ENCODE measurements at places on chromosomes 3 and 15.

GRCh38 chr15:48825075-48825474, 14.2 kb upstream of the CEP152 start:
- no peak for DNase-seq

DNA sequence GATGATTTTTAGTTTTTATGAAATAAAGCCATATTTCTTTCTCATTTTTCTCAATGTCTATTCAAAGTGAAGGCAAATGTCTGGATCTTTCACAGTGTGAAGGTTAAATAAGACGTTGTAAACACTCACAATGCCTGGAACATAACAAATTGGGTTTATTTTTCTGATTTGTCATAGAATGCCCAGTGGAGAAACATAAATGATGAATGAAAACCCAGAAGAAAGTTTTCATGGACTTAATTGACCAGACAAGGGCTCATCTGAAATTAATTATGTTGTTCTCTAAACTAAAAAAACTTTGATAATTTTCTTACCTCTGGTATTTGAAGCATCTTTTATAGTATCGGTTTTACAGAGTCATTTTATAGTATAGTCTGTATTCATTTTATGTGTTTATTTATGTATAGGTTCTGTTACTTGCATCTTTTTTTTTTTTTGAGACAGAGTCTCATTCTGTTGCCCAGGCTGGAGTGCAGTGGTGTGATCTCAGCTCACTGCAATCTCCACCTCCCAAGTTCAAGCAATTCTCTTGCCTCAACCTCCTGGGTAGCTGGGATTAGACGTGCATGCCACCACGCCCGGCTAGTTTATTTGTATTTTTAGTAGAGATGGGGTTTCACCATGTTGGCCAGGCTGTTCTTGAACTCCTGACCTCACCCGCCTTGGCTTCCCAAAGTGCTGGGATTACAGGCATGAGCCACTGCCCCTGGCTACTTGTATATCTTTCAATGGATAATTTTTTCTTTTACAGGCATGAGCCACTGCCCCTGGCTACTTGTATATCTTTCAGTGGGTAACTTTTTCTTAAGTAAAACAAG, 15.1 kb upstream of the BNIP2 start:
- DNase-seq = no peak

GRCh38 chr3:78670746-78671145, 1097.1 kb downstream of the ROBO1 start:
- DNase-seq = no peak

GRCh38 chr15:71333839-71334238, 218.6 kb downstream of the THSD4 start:
- no peak for DNase-seq

DNA sequence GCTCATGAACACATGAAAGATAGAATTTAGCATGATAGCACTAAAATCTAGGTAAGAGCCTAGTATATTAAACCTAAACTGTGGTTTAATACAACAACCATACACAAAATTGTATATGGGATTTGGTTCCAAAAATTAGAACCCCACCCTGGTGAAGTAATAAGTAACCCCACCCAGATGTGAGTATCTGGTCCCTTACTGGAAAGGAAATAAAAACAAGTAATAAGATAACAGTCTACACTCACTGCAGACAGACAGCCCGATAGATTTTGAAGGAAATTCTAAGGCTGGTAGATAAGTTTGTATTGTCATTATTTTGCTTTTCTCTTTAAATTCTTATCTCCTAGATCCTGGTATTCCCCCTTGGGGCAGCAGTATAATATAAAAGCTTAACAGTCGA, 184.9 kb downstream of the ZBTB20 start:
- DNase-seq = no peak

DNA sequence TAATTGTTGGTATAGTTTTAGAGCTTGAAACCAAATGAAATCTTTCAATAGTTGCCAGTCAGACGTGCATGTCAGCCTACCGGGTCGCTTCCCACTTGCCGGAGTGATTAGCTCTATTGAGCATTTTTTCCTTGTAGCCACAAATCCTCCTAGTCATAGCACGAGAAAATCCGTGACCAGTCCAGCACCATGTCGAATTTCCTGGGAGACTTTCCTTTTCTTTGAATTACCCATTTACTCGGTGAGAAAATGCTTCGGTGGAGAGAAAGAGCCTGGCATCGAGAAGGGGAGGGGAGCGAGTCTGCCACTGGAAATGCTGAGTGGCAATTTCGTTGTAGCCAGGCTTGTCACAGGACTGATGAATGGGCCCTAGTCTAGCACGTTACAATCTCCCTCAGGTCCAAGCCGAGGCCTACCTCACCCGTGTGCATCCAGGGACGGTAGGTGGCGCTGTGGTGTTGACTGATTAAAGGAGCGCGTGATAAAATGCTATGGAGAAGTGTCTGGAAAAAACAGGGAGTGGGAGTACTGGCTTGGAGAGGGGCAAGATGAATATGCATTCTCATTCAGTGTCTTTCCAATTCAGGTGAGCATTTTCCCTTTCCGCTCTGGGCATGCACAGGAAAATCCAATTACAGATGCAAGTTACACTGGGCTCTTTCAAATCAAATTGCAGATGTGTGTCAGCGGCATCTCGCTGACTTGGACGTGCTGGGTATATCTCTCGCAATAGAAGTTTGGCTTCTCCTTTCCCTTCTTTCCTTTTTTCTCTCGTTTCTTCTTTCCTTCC, 238.8 kb downstream of the EDEM1 start:
- DNase-seq = peak; percentile 58

- DNase-seq = no peak
These were observed 65.4 kb downstream of the EEFSEC start for GRCh38 chr3:128218548-128219257.

DNA sequence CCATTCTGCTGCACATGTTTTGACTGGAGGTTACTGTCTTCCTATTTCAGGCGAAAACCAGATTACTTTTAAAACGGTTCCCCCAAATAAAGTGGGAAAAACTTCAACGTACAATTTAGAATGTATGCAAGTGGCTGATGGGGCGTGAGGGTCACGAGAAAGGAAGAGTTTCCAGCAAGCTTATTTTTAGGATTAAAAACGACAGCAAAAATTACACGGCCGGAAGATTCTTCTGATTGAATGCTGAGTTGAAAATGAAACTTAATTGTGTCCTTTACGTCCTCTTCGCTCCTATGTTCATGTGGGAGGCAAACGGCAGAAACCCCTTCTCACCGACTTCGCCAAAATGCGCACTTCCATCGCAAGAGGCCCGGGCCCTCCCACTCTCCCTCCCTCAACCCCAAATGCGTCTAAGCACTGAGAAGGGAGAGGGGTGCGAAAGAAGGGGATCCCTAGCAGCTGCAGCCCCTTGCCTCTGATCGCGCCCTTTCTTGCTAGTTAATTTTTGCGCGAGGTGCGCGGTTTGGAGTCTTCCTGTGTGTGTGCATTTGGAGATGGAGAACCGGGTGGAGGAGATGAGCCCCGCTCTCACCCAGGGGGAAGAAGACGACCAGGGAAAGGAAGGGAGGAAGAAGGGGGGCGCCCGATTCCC, 656 bp downstream of the CD47 start:
- DNase-seq = peak; percentile 24

GRCh38 chr3:129007792-129008191, 6.7 kb downstream of the EFCC1 start:
- DNase-seq = no peak

DNA sequence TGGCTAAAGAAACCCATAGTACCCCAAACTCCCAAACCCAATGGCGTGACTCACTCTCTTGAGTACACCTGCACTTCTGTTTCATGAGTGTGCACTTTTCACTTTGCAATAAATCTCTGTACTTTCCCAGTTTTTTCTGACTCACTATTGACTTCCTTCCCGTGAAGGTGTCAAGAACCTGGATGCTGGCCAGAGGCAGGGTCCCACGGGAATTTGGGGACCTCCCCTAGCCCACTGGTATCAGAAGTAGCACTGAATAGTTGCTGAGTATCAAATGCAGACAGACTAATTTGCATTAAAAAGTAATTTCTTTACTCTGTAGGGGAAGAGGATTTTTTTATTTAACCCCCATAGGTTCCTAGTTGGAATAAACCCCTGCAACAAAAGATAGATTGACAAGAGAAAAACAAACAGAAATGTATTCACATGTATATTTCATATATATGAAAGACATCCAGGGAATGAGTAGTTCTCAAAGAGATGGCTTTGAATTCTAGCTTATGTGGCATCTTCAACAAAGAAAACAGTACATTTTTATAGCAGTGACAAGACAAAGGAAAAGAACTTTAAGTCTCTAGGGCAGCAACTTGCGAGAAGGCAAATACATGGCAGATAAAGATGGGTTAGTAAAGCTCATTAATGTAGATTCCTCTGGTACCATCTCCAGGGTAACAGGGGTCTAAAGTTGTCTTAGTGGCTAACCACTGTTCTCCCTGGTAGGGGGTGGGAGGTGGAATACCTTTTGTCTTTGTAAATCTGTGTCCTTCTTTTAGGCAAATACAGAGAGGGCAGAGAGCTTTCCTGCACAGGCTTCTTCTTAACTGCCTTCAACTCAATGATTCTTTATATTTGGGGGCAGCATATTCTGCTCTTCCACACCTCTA, 385.5 kb upstream of the PDZRN3 start:
- no peak for DNase-seq

GRCh38 chr3:162014284-162014683, 517.7 kb downstream of the OTOL1 start:
- DNase-seq = no peak

DNA sequence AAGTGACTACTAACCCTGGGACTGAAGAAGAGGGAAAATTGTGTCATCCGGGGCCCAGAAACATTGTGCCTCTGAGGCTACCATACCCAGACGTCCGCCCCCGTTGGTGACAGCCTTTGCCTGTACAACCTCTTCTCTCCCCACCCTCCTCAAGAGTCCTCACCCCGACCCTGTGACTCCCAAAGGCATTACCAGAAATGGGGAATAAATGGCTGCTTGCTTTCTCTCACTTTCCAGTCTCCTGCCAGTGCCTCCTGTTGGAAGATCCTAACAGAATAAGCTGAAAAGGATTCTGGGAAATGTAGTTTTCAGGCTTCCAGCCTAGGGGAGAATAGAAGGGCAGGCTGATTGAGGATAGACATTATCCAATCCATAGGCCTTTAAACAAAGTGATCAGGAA, 30.8 kb upstream of the SLC25A36 start:
- no peak for DNase-seq

- no peak for DNase-seq
These were observed 19.2 kb upstream of the C15orf39 start for GRCh38 chr15:75182187-75183131.

GRCh38 chr15:63277038-63277892, at the start of gene APH1B:
Gene APH1B (plus strand): TSS chr15:63277605. CDS start chr15:63277624, 19 bp downstream.
- DNase-seq = peak; percentile 88

DNA sequence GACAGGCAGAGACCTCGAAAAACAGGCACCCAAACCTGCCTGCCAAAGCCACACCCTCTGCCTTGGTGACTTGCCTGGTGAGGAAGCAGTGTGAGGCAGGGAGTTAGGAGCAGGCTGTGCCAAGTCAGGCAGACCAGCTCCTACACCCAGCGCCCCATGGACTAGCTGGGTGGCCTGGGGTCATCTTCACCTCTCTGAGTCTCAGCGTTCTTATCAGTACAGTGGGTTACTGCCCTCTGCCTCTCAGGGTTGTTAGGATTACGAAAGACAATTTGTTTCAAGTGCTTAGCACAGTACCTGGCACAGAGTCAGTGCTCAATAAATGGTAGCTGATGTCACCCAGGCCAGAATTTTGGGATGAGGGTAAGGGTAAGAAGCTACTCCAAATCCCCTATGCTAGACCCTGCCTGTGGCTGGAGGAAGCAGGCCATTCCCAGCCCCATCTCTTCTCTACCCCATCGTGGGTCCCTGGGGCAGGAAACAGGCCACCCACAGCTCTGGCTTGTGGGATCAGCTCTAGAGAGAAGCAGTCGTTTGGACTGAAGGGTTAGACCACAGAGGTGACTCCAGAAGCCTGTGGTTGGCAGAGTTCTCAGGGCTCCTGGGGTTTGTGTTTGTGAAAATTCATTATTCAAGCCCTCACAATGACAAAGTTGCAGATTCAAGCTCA, 10.1 kb downstream of the SLC51B start:
- DNase-seq = peak; percentile 52

- DNase-seq = no peak
These were observed 243.1 kb downstream of the ADAMTSL3 start for GRCh38 chr15:83897037-83897436.

DNA sequence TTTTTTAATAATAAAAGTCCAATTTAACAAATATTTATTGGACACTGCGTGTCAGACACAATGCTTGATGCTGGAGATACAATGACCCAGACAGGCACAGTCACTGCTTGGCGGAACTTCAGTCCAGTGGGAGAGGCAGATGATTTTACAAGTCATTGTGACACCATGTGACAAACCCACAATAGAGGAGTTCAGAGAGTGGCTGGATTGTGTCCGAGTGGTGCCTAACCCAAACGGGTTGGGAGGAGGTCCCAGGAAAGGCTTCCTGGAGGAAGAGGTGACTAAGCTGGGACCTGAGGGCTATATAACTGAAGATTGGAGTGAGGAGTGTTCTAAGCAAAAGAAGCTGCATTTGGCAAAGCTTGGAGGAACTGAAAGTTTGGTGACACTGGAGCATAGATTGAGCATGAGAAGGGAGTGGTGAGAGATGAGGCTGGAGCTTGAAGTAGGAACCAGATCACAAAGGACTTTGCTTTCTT, 41.4 kb downstream of the CRTC3 start:
- no peak for DNase-seq

DNA sequence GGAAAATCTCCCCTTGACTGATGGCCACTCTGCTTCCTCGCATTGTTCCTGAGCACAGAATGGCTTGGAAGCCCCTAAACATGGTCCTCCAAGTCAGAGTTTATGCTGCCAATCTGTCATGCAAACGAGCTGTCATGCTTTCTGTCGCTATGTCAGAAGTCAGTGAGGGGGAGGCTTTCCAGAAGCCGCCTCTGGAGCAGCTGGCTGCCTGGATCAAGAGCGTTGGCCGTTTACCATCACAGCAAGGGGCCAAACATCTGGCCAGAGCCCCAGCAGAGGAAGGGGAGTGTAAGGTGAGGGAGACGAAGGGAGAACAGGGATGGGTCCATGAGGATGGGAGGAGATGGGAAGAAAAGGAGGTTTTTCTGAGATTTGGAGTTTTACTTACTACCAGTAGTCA, 372.6 kb upstream of the NR2F2 start:
- DNase-seq = peak; percentile 20
